ENCODE measurements at places on chromosomes 12 and 14.

- DNase-seq, result no peak
Measured at GRCh38 chr12:93135286-93136239, 206.5 kb upstream of the EEA1 start.

DNA sequence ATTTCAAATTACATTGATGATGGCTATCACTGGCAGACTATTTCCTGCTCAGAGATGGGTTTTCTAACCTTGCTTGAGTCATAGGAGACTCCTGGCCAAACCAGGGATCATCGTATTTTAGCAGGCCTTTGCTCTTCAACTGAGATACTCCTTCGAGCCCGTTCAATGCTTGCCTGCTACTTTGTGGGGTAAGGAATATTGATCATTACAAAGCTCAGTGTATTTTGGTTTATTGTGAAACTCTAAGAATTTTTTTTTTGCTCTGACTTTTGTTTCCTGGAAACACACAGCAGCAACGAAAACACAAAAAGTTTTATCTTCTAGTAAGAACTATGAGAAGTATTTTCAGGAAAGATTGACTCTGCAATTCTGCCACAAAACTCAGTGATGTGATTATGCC is 4.1 kb downstream of the GPRC5D start:
- no peak for DNase-seq

GRCh38 chr14:92846162-92846897 is 52.2 kb downstream of the GOLGA5 start:
- peak; percentile 71 for DNase-seq

GRCh38 chr12:126033751-126034150 is 968.5 kb downstream of the AACS start:
- no peak for DNase-seq

DNA sequence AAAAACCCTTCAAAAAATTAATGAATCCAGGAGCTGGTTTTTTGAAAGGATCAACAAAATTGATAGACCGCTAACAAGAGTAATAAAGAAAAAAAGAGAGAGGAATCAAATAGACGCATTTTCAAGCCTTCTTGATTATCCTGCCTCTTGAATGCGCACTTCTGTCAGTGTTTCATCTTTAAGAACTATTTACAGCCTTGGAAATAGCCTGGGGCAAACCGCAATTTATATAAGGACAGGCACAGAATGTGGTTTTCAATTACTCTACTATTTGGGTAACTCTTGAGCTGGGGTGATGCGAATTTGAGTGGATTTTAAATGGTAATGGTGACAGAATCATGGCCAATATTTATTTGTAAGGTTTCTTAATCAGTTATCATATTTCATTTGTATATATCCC is 179.1 kb upstream of the OTX2 start:
- DNase-seq, result no peak

DNA sequence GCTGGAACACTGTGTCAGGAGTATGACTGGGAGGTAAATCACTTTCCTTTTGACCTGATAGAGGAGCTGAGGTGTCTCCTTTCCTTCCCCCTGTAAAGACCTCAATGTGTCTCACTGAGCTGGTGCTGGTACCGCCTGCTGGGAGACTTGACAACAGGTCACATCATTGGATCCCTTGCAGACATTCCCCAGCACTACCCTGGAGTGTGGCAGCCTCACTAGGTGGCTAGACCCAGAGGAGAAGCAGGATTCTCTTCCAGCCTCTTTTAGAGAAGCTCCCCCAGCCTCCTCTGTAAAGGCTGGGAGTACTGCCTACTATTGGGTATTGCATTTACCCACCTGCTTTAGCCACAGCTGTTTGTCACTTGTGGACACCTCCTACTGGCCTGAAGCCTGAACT is 223.9 kb downstream of the ADGRD1 start:
- DNase-seq, result no peak

GRCh38 chr12:19575337-19576243 is 136.3 kb downstream of the AEBP2 start:
- DNase-seq, result no peak

Measured in GM10248 (cell line).